ENCODE measurements at places on chromosomes 5 and 9. TPM values are rescaled to one million over a fixed set of nuclear protein-coding genes. Genes with fewer than 3 reads are reported as not detected.

DNA sequence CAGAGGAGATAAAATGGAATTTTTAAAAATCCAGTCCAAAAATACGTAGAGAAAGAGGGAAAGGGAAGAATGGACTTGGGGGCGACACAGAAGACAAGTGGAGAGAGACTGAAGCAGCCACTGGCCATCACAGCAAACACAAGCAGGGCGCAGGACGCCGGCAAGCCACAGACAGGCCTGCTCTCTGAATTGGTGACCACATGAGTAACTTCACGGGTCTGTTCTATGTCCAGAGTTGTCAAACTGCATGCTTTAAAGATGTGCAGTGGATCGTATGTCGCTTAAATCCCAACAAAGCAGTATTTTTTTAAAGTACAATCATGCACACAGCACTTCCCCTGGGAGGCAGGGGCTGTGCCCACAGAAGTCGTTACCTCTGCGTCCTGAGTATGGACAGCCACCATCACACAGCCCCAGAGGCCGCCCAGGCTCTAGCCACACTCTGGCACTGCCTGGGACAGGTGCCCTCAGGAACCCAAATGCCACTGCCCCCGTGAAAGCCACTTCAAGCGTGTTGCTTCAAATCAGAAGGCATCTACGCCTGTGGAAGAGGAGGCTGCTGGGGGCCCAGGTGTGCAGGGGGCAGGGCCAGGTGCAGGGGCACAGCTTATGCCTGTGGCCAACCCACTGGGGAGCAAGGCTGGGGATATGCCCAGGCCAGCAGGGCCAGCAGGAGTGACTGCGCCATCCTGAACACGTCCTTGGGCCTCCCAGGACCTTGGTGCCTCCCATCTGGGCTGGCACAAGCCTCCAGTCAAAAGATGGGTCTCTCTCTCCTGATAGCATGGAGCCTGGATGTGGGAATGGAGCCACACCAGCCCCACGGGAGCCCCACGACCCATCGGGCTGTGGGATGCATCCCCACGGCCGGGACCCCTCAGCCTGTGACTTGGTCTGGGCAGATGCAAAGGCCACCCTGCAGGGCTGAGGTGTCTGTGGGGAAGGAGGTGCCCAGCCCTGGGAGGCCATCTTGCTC is 5.9 kb upstream of the LRRC14B start:
- DNase-seq, result peak; percentile 63

DNA sequence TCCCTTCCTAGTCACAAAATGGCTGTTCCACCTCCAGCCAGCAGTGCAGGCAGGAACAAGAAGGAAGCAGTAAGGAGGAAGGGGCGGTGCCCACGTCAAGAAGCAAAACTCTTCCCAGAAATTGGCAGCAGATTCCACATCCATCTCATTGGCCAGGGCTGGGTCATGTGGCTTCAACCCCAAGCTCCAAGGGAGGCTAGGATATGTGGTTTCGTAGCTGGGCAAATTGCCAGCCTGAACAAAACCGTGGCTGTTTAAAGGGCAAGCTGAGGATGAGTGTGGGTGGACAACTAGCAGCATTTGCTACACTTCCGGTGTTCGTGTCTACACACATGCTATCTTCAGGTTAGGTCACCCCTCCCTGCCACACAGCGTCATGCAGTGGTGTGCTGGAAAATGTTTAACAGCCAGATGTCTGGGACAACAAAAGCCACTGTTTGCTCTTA is 92.1 kb upstream of the MAP1B start:
- no peak for DNase-seq

DNA sequence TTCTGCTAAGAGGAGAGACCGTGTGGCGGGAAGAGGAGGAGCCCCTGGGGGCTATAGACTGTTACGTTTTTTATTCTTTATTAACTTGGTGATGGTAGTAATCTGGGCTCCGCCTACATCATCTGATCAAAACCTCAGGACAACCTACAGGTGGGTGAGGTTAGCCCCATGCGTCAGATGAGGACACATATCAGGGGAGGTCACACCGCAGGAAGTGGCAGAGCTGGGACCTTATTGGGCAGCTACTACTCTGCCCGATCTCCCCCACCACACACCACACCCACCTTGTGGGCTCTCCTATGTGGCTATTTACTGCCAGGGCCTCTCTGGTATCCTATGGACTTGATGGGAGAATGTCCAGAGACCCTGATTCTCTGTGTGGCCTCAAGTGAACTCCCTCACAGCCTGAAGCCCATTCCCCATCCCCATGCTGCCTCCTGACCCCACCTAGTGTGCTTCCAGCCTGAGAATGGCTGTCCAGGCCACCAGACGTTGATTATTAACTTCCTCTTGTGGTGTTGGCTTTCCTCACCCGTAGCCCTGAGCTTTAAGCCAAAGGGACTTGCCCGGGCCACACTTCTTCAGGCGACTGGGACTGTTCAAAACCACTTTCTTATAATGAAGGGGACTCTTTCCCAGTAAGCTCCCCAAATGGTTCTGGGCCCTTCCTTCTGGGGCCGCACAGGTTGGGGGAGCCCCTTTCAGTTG is 8.2 kb downstream of the UNC5A start:
- DNase-seq, result no peak

- no peak for DNase-seq
These were observed 1.5 kb upstream of the MARCHF3 start for GRCh38 chr5:127031863-127032232.

DNA sequence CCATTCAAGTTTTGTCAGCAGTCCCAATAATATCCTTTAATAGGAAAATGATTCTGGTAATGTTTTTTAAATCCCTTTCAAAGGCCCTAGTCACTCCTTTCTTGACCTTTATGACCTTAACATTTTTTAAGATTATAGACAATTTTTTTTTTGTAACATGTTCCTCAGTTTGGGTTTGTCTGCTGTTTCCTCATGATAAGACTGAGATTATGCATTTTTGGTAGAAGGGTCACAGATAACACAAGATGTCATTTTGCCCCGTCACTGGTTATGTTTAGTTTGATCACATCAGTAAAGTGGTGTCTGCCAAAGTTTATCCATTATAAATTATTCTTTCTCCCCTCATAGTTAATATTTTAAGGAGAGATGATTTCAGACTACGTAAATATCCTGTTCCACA is 16.0 kb upstream of the PTPDC1 start:
- no peak for DNase-seq

DNA sequence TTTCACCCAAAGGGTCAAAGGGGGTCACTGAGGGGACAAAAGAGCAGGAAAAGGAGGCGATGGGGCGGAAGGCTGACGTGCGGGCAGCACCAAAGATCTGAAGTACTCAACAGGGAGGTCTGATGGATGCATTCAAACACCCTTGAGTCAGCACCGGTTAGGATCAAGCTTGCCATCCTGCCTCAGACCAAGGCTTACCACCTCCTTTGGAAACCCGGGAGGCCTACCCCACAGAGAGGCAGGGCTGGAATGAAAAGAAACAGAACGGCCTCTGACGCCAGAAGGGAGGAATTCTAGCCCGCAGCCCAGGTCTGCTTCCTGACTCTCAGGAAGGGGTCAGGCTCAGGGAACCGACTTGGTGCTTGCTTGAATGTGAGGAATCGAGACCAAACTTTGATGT is 125.6 kb downstream of the PAPPA start:
- no peak for DNase-seq

QRFP gene
- total RNA-seq, result not detected
